ENCODE measurements at places on chromosomes 12 and 14.

GRCh38 chr12:64672925-64673409 is 62.7 kb downstream of the RASSF3 start:
- DNase-seq = no peak

DNA sequence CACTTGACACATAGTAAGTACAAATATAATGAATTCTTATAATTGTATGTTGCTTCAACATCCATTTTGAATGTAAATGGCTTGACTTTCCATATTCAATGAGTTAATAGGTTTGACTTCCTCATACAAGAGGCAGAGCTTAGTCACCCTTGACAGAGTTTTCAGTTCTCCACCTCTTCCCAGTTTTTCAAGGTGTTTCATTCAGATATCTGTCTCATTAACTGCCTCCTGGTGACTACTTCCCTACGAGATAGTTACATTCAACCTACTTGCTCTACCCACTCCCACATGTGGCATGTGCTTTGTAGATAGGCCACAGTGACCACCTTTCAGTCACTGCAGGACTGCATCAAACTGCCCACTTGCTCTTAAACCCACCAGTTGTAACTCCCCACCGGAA is 60.0 kb downstream of the MYF5 start:
- DNase-seq = no peak

DNA sequence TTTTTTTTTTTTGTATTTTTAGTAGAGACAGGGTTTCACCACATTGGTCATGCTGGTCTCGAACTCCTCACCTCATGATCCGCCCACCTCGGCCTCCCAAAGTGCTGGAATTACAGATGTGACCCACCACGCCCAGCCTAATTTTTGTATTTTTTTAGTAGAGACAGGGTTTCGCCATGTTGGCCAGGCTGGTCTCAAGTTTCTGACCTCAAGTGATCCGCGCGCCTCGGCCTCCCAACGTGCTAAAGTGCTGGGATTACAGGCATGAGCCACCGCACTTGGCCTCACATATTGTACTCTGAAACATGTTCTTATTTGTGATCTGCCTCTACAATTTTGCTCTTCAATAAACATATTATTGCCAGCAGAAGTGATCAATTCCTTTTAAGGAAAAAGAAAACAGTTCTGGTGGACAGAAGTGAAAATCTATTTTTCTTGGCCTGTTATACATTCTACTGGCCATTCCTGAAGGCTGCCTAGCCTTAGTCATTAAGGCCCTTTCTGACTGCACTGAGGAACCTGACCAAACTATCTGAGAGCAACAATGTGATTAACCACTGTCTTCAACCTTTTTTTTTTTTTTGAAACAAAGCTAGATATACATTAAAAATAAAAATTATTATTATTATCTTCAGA is 36.1 kb downstream of the SNX6 start:
- DNase-seq = no peak

DNA sequence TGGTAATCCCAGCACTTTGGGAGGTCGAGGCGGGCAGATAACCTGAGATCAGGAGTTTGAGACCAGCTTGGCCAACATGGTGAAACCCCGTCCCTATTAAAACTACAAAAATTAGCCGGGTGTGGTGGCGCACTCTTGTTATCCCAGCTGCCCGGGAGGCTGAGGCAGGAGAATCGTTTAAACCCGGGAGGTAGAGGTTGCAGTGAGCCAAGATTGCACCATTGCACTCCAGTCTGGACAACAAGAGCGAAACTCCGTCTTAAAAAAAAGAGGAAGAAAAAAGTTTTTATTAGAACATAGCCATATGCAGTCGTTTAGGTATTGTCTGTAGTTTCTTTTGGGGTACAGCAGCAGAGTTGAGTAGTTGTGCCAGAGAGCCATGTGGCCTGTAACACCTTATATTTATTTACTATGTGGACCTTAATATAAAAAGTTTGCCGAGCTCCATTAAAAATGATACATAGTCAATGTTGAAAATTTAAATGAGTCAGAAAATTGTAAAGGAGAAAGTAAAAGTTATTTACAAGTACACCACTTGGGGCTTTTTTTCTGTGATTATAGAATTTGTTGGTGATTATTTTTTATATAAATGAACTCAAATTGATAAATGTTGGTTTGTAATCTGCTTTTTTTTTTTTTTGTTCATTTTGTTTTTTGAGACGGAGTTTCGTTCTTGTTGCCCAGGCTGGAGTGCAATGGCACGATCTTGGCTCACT is 2.2 kb downstream of the ADIPOR2 start:
- no peak for DNase-seq

- no peak for DNase-seq
Observed at GRCh38 chr14:104724981-104725771, 1.1 kb downstream of the ADSS1 start.

- DNase-seq = no peak
Observed at GRCh38 chr12:51346581-51346980, at the start of gene CELA1. Gene CELA1, minus strand, starts transcription at chr12:51346679. Its CDS starts 41 bp downstream, at chr12:51346638.

GRCh38 chr14:95039993-95040348 is 117.4 kb downstream of the DICER1 start:
- DNase-seq = no peak

- no peak for DNase-seq
Observed at GRCh38 chr12:65742018-65743010, 82.0 kb upstream of the HMGA2 start.

DNA sequence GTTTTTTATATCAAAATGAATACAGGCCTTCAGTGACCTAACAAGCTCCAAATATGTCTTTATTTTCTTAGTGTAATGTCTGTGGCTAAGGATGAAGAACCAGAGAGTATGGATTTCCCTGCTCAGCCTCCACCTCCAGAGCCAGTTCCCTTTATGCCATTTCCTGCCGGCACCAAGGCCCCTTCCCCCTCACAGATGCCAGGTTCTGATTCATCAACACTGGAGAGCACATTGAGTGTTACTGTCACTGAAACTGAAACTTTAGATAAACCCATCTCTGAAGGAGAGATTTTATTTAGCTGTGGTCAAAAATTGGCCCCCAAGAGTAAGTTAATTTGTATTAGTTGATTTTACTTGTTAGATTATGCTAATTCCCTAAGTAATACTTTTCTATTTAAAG is 61.0 kb downstream of the KIAA0586 start:
- peak; percentile 8 for DNase-seq

GRCh38 chr12:67853204-67853603 is 136.0 kb upstream of the IFNG-AS1 start:
- DNase-seq = no peak

DNA sequence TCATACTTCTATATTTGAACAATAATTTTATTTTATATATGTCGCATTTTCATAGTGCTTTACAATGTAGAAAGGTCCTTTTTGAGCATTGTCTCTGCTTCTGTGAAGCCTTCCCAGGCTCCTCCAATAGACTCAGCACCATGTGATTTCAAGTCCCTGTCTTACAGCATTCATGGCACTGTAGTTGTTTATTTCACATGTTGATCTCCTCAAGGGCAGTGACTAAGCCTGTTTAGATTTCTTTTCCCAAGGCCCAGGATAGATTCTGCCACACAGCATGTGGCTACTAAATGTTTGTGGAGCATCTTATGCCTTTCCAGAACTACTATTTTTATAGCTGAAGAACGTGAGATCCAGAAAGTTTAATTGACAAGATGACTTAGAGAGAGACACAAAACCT is 391.7 kb downstream of the TMEM117 start:
- DNase-seq = no peak

- no peak for DNase-seq
Observed at GRCh38 chr12:85461127-85461526, 181.1 kb downstream of the ALX1 start.

GRCh38 chr14:102236026-102236425 is 68.9 kb downstream of the MOK start:
- DNase-seq = no peak

GRCh38 chr14:68815298-68816182 is 22.7 kb upstream of the ZFP36L1 start:
- no peak for DNase-seq

GRCh38 chr14:23445773-23446172 is 10.3 kb upstream of the MYH7 start:
- no peak for DNase-seq

- no peak for DNase-seq
Observed at GRCh38 chr12:67042697-67043131, 226.4 kb upstream of the CAND1 start.

- no peak for DNase-seq
Observed at GRCh38 chr14:26330982-26331381, 266.9 kb downstream of the NOVA1 start.

DNA sequence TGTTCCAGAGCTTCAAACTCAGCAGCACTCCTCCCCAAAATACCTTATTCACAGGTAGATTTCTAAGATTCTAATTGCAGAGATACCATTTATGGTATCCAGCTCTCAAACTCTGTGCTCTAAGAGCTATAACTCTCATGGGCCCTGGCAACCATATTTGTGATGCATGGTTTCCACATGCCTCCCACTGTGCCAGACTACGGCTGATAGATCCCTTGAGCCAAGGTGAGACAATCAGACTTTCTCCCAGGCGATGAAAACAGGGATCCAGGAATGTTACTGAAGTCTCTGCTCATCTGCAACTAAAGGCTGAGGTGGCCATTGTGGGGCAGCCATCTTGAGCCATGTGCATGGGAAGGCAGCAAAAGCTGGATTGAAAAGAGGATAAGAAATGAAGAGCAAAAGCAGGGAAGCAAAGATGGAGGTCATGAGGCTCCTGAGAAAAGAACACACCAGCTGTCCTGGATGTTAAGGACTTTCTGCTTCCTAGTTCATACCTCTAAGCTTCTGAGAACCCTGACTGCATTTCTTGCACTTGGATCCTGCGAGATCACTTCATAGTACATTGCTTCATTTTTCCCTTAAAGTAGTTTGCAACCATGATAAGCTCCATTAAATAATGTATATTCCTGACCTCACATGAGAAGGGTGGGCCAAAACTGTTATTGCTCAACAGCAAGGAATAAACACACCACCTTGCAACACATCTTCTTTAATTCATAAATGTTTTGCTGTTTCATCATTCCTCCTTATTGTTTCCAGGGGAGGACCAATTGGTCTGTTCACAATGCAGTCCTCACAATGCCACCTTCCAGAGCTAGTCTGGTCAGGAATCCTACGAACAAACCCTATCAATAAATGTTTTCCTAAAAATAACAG is 5.4 kb downstream of the EGLN3 start:
- no peak for DNase-seq

DNA sequence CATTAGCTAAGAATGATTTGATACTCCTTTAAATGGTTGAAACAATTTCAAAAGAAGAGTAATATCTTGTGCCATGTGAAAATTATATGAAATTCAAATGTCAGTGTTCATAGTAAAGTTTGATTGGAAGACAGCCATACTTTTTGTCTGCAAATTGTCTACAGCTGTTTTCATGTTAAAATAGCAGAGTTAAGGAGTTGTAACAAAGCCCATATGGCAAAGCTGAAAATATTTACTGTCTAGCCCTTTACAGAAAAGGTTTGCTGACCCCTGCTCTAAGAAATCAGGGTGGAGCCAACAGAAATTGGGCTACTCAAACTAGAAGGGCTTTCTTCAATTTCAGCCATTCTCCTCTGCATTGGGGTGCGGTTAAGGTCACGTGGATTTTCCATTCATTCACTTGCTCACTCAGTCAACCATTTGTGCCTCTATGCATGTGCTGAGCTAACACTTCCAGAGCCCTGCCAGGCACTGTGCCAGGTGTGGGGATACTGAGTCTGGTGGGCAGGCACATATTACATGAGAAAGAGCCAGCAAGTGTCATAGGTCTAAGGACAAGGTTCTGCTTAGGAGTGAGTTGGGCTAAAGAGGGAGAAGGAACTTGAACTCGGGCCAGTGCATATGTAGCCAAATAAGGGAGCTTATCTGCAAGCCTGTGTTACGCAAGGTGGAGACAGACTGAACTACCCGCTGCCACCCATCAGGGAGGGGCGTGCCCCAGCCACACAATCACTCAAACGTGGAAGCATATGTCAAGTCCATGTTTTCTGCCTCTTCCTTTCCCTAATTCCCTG is 139.8 kb upstream of the NOS1 start:
- no peak for DNase-seq

GRCh38 chr14:104822821-104823615 is 22.1 kb downstream of the ZBTB42 start:
- no peak for DNase-seq

- no peak for DNase-seq
Observed at GRCh38 chr12:82474181-82474797, 116.0 kb downstream of the METTL25 start.

DNA sequence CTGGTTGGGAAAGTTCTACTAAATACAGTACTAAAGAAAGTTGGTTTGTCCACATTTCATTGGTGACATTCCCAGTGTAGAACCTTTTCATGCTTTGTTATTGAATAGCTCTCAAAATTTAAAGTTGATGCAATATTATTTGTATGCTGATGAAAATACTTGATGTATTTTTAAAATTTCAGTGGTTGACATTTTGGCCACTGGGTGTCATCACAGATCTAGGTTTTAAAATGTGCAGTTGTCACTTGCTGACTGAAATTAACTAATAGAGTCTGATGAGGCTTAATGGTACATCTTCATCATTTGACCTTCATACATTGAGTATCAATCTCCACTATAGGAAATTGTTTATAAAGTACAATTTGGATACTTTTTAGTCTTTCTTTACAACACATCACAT is 37.1 kb downstream of the CMAS start:
- no peak for DNase-seq

- no peak for DNase-seq
Observed at GRCh38 chr12:25365340-25365730, 114.6 kb upstream of the KRAS start.

- DNase-seq = no peak
Observed at GRCh38 chr12:49331380-49332222, 5.4 kb downstream of the C1QL4 start.

DNA sequence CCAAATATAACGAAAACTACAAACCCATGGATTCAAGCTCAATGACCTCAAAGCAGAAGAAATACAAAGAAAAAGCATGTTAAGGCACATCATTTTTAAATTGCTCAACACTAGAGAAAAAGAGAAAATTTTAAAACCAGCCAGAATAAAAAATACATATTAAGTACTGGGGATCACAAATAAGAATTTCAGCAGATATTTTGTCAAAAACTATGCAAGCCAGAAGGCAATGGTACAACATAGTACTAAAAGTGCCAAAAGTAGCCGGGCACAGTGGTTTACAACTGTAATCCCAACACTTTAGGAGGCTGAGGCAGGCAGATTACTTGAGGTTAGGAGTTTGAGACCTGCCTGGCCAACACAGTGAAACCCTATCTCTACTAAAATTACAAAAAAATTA is 10.2 kb downstream of the SGPP1 start:
- no peak for DNase-seq

DNA sequence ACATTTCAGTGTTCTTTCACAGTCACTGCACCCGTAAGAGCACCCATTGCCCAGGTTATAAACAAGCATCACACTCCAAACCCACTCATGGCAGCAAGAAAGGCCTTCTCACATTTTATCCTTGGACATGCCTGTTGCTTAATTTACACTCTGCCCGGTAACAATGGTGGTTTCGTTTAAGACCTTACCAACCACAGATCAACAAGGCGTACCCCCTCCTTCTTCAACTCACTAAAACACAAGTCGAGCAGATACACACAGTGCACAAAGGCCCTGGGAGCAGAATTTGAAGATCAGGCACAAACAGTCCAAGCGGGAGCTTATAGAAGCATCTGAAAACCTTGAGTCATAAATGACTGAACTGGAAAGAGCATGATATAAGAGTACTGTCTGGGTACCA is 98.1 kb downstream of the GALC start:
- DNase-seq = no peak

GRCh38 chr14:26056036-26056616 is 541.7 kb downstream of the NOVA1 start:
- DNase-seq = no peak

Data from stimulated activated CD4-positive, alpha-beta T cell treated with anti-CD3 and anti-CD28 coated beads, Interleukin-1b, Interleukin-23, amount 100 ng/mL, for 48 hours (primary cell).